ENCODE measurements at places on chromosomes 2 and 18.
A peak's percentile ranks its signal among the peaks of the same experiment; 100 is the strongest.

- no peak overlapping the region for H3K4me3 ChIP-seq
- no peak overlapping the region for H3K27ac ChIP-seq
- no peaks in the 10 kb centered on the region for H3K4me1 ChIP-seq
- no peak for DNase-seq
Measured at GRCh38 chr2:80186262-80186661, 118.3 kb downstream of the LRRTM1 start.

DNA sequence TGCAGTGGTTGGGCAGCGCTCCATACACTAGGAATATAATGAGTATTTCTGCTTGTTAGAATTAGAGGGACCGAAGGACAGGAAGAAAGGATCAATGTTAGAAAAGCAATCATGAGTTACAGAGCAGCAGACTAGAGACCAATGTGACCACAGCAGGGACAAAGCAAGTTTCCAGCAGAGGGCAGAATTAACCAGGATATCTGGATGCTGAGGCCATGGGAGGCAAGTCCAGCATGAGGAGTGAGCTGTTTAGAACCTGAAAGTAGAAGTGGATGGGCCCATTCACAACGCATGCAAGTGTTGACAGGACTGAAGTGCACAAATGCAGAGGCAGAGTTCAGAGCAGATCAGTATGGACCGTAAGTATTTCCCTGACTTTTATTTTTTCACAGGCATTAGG, 910.4 kb upstream of the GYPC start:
- H3K27ac ChIP-seq: no peak overlapping the region
- no peak overlapping the region for H3K4me3 ChIP-seq
- DNase-seq: peak; percentile 4
- no peaks in the 10 kb centered on the region for H3K36me3 ChIP-seq
- H3K4me1 ChIP-seq: no peaks in the 10 kb centered on the region

- H3K27me3 ChIP-seq: no peaks in the 10 kb centered on the region
- H3K36me3 ChIP-seq: peaks cover 2% of the 10 kb centered on the region
- H3K4me1 ChIP-seq: no peaks in the 10 kb centered on the region
- H3K4me3 ChIP-seq: no peak overlapping the region
- DNase-seq: no peak
Measured at GRCh38 chr2:121350402-121350775, 65.4 kb upstream of the TFCP2L1 start.

DNA sequence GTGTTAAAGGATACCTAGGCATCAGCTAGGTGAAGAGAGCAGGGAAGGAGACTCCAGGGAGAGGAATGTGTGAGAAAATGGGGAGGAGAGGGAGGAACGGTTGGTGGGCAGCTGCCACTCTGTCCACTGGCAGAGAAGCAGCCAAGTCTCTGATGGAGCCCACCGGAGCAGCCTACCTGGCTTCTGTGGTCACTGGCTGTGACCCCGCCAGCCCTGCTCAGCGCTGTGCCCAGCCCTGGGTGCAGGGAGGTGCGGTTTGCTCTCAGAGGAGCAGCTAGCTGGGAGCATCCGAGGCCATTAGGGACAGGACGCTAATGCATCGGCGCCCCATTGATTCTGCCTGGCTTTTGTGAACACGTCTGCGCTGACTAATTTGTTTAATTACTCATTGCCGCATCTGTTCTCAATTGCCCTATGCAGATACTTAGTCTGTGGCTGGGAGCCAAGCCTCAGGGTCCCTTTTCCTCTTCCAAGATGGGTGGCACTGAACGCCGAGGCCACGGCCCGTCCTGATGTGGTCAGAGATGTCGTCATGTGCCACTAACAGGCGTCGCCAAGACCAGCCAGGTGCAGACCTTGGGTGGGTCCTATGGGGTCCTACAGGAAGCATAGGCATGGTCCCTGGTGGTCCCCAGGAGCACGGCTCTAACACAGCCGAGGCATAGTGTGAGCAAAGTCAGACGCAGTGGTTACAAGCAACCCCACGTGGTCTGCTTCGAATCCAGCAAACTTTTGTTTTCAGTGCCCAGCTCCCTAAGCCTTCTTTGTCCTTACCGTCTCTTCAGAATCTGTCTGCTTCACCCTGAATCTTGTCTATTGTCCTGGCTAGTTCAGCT, 82.0 kb downstream of the RRM2 start:
- DNase-seq: no peak
- no peaks in the 10 kb centered on the region for H3K4me1 ChIP-seq
- H3K27ac ChIP-seq: no peak overlapping the region
- no peaks in the 10 kb centered on the region for H3K36me3 ChIP-seq
- H3K4me3 ChIP-seq: no peak overlapping the region

DNA sequence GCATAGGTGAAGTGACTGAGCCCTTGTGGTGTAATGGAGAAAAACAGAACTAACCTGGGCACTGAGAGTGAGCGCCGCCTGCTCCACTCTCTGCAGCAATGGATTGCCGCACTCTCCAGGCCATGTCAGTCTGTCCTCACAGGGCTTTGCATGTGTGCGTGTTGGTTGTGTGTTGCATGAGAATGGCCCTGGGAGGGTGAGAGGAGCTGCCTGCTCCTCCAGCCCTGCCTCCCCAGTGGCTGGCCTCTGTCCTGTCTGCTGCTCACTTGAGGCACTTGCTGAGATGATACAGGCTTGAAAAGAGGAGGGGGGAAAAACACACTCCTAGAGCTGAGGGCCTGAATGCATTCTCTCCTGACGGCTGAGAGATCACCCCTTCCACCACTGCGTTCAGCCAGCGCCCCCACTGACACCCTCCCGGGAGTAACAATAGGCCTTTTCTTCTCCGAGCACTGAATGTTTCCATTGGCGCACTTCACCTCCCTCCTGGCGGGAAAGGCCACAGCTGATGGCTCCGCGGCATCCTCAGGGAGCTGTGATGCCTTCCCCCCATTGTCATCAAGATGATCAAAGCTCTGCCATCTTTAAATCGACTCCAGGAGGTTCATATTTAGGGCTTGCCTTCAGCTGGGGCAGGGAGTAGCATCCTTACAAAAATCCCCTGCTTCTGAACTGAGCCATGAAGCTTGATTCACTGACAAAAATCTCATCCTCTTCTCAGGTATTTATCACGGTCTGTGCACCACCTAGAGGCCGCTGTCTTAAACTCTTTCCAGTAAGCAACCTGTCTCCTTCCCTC, 49.9 kb upstream of the DAPL1 start:
- H3K4me1 ChIP-seq: no peaks in the 10 kb centered on the region
- H3K27me3 ChIP-seq: peaks cover 20% of the 10 kb centered on the region
- H3K36me3 ChIP-seq: no peaks in the 10 kb centered on the region
- DNase-seq: no peak
- H3K27ac ChIP-seq: no peak overlapping the region

Measured in Panc1 (cell line).